ENCODE measurements at places on chromosomes 1 and 21.

- no peak for DNase-seq
These were observed 10.9 kb downstream of the KRTAP22-2 start for GRCh38 chr21:30579346-30579745.

GRCh38 chr1:230342699-230343098 is 83.4 kb downstream of the PGBD5 start:
- DNase-seq: no peak

DNA sequence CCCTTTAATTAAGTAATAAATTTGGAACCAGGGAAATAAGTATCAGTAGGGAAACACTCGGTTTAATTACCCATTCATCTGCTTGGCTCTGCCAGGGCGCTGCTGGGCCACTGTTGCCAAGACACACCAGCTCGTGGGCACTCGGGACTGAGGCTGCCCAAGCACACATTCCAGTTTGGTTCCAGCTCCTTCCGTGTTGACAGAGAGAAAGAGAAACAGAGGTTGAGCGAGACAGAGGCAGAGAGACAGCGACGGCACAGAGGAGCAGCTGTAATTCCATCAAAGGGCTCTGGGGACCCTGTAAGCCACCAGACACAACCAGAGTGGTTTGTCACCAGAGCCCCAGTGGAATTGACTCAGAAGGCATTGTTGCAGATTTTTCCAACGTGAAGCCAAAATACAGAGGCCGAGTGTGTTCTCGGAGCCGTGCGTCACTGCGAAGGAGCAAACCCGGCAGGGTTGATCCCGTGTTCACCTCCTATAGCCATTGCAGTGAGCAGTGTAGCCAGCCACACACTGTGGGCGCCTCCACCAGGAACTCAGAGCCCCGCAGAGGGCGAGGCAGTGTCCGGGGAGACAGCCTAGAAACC is 33.5 kb downstream of the SYF2 start:
- DNase-seq: no peak

GRCh38 chr1:185008838-185009237 is 34.5 kb upstream of the NIBAN1 start:
- DNase-seq: no peak

GRCh38 chr1:230076121-230076520 is 9.1 kb downstream of the GALNT2 start:
- no peak for DNase-seq

GRCh38 chr1:157403608-157404007 is 148.7 kb downstream of the FCRL5 start:
- DNase-seq: no peak

GRCh38 chr1:213538251-213538650 is 449.5 kb upstream of the PROX1 start:
- DNase-seq: no peak

- DNase-seq: no peak
These were observed 1.3 kb downstream of the CERS2 start for GRCh38 chr1:150973258-150973835.

- no peak for DNase-seq
These were observed 107.4 kb upstream of the KIAA1614 start for GRCh38 chr1:180805316-180805715.
